ENCODE measurements at places on chromosomes 7 and 10.

DNA sequence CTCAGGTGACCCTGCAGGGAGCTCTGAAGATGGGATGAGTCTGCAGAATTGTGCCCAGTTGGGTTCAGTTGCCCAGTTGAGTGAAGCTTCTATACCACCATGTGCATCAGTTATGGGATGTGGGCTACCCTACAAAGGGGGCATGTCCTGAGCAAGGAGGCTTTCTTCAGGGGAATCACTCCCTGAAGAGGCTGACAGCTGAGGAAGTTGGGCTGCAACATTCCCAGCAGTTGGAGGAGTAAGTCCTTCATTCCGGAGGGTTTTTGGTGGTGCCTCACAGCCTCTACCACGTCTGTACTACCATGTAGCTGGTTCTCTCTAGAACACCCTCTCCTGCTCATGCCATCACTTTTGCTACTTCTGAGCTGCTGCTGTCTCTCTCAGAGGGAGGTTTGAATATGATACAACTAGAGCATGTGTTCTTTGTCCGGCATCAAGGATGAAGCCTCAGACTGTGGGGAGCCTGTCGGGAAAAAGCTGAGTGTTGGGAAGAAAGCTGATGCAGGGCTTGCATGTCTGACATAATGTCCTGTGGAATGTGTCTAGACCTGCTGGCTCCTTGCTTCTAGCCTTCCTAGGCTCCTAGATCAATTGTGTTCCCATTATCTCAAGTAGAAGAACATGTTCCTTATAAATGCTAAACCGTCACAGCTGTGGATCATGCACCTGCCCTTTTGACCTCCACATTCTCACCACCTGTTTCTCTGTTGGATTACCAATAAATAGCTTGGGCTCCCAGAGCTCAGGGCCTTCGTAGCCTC is 355.8 kb downstream of the CCSER2 start:
- H3K36me3 ChIP-seq = no peaks in the 10 kb centered on the region
- H3K27ac ChIP-seq = no peak overlapping the region
- no peaks in the 10 kb centered on the region for H3K27me3 ChIP-seq
- H3K4me3 ChIP-seq = no peak overlapping the region
- H3K4me1 ChIP-seq = no peaks in the 10 kb centered on the region
- no peak for DNase-seq

GRCh38 chr7:44247868-44248651 is 47.3 kb downstream of the YKT6 start:
- H3K27ac ChIP-seq = no peak overlapping the region
- H3K27me3 ChIP-seq = no peaks in the 10 kb centered on the region
- H3K36me3 ChIP-seq = no peaks in the 10 kb centered on the region
- H3K4me3 ChIP-seq = no peak overlapping the region

- no peaks in the 10 kb centered on the region for H3K4me1 ChIP-seq
- no peak overlapping the region for H3K4me3 ChIP-seq
- DNase-seq = no peak
Observed at GRCh38 chr10:129727495-129727894, 236.6 kb downstream of the EBF3 start.

- no peaks in the 10 kb centered on the region for H3K4me1 ChIP-seq
- no peak overlapping the region for H3K27ac ChIP-seq
- H3K4me3 ChIP-seq = no peak overlapping the region
- no peak for DNase-seq
- no peaks in the 10 kb centered on the region for H3K36me3 ChIP-seq
Observed at GRCh38 chr10:121112579-121113384, 261.6 kb downstream of the WDR11 start.

DNA sequence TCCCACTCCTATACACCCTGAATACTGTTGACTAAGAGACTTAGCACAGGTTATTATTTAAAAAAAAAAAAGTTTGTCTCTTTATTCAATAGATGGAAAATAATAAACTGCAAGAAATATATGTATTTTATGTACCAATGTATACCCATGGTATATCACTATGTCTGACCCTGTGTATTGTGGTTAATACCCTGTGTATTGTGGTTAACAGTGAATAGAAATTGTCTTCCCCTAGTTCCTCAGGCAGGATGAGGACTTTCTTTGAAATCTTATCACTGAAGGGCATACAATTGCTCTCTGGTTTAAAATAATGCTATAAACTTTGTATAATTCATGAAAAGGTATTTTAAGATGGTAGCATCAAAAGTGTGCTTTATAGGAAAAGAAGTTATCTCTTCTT is 80.0 kb upstream of the TMEM106B start:
- no peaks in the 10 kb centered on the region for H3K36me3 ChIP-seq
- no peak for DNase-seq
- peak overlapping the region; percentile 45 for H3K27ac ChIP-seq
- peaks cover 10% of the 10 kb centered on the region for H3K4me1 ChIP-seq
- peaks cover 6% of the 10 kb centered on the region for H3K27me3 ChIP-seq

- peaks cover 1% of the 10 kb centered on the region for H3K27me3 ChIP-seq
- H3K36me3 ChIP-seq = no peaks in the 10 kb centered on the region
- no peak for DNase-seq
- H3K4me1 ChIP-seq = no peaks in the 10 kb centered on the region
- no peak overlapping the region for H3K4me3 ChIP-seq
Observed at GRCh38 chr10:31949266-31949665, 20.6 kb upstream of the ARHGAP12 start.

DNA sequence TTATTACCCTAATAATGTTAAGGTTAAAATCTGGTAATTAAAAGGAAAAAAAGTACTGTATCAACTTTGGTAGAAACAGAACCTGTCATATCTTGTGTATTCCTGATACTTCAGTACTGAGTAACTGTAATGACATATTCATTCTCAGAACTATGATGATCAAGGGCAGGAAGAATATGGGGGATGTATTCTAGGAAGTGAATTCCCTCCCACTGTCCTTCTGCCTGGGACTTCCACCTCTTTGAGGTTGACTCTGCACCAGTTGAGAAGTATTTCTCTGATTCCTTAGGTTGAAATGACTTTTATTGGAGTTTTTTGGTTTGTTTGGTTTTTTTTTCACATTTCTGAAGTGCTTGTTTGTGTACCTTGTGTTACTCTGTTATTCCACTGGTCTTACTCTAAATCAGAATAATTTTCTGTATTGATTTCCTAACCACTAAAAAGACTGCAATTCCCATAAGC is 36.9 kb downstream of the WASL start:
- H3K4me3 ChIP-seq = no peak overlapping the region
- peaks cover 20% of the 10 kb centered on the region for H3K36me3 ChIP-seq
- no peaks in the 10 kb centered on the region for H3K27me3 ChIP-seq
- DNase-seq = no peak
- peak overlapping the region; percentile 46 for H3K27ac ChIP-seq
